ENCODE measurements at places on chromosomes 11 and 22.

GRCh38 chr11:69682681-69683326 lies 7.7 kb upstream of the LTO1 start:
- no peak for DNase-seq

GRCh38 chr11:60857378-60858232 lies 1.9 kb upstream of the PTGDR2 start:
- no peak for DNase-seq

GRCh38 chr11:92136797-92137196 lies 87.8 kb upstream of the FAT3 start:
- DNase-seq: no peak

DNA sequence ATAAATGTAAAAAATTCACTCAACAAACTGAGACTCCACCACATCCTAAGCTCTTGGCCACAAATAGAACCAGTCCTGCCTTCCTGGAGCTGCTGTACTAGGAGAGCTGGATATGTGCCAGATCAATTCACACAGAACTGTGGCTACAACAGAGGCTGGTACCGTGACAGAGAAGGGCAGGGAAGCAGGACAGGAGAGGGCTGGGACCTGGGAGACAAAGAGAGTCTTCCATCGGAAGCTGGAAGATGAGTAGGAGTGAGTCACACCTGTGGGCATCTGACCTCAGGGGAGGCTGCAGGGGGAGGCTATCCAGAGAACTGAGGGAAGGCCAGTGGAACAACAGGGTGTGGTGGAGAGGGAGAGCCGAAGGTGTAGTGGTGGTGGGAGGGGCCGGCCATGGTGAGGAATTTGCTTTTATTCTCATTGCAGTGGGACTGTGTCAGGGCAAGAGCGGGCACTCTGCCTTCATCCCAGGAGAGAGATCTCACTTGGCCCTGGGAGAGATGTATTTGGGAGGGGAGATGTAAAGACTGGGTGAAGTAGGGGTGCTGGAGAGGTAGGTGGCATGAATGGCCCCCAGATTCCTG lies 1.9 kb upstream of the LTBP3 start:
- DNase-seq: no peak
